MCF 10A (cell line): ENCODE measurements at places on chromosomes 7 and 10. TPM values are rescaled to one million over a fixed set of nuclear protein-coding genes. Genes with fewer than 3 reads are reported as not detected.

- no peaks in the 10 kb centered on the region for H3K4me1 ChIP-seq
- H3K27ac ChIP-seq, result no peak overlapping the region
- no peak overlapping the region for H3K4me3 ChIP-seq
- peaks cover 28% of the 10 kb centered on the region for H3K27me3 ChIP-seq
Observed at GRCh38 chr10:59465088-59465487, 102.7 kb upstream of the FAM13C start.

DNA sequence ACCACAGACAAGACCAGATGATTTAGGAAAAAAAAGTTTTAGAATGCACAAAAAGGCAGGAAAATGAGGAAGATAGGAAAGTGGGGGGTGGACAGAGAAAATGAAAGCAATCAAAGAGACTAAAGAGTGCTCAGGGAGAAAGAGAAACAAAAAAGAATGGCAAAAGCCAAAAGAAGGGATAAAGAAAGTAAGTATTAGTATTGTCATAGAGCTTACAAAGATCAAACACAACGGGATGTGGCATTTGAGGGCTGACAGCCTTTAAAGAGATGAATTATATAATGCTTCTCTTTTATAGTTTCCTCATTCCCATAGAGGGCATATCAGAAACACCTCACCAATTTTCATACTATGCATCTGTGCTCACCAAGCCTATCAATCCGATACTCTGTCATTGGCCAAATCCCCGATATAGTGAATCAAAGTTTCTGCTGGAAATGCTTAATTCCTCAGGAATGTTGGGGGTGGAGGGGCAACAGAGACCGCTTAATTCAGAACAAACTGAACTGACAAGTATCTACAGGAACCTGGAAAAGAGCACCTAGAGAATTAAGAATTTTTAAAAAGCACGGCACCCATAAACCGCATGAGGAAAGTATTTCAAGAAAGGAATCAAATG, 2.7 kb downstream of the COG5 start:
- H3K27ac ChIP-seq, result peak overlapping the region; percentile 24
- peak overlapping the region; percentile 75 for H3K4me3 ChIP-seq
- H3K27me3 ChIP-seq, result no peaks in the 10 kb centered on the region
- peak; percentile 1 for DNase-seq

GRCh38 chr7:75979759-75980429, 14.5 kb downstream of the TMEM120A start:
- H3K27ac ChIP-seq, result no peak overlapping the region
- DNase-seq, result no peak
- H3K36me3 ChIP-seq, result peaks cover 35% of the 10 kb centered on the region
- H3K27me3 ChIP-seq, result no peaks in the 10 kb centered on the region

DNA sequence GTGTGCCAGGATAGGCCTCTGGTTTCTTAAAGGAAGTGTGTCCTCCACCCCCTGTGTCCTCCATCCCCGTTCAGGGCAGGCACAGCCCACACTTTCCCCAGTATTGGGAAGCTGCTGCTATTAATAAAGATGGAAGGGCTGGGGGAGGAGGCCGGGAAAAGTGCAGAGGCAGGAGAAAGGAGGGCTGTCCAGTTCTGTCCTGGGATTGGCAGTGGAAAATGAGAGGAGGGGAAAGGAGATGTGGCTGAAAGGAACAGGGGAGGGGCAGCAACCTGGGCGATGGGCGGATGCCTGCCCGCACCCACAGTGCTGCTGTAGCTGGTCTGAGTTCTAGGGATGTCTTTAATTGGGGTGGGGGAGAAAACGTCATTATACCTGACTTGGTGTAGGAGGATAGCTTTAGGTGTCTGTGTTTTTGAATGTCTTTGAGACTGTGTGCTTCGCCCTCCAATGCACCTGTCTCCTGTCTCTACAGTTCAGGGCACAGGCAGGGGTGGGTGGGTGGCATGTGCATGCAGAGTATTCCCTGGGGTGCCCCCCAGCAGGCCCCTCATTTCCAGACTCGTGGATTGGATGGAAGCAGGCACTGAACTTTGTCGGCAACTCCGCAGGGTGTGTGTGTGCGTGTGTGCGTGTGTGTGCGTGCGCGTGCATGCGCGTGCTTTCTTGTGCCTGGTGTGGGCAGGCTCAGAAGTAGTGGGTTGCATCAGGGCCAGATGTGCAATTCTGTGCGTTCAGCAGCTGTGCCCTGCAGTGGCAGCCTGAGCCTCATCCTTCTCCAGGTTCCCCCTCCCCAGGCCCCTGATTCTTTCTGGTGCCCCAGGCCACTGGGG, 2.5 kb downstream of the TRIM8 start:
- H3K4me3 ChIP-seq, result peak overlapping the region; percentile 90
- H3K27me3 ChIP-seq, result no peaks in the 10 kb centered on the region
- peaks cover 23% of the 10 kb centered on the region for H3K36me3 ChIP-seq
- H3K4me1 ChIP-seq, result peaks cover 18% of the 10 kb centered on the region

GRCh38 chr7:132580717-132581285, 4.5 kb upstream of the PLXNA4 start:
- H3K36me3 ChIP-seq, result no peaks in the 10 kb centered on the region
- H3K27me3 ChIP-seq, result peaks cover 32% of the 10 kb centered on the region
- H3K4me3 ChIP-seq, result no peak overlapping the region
- H3K4me1 ChIP-seq, result no peaks in the 10 kb centered on the region

DNA sequence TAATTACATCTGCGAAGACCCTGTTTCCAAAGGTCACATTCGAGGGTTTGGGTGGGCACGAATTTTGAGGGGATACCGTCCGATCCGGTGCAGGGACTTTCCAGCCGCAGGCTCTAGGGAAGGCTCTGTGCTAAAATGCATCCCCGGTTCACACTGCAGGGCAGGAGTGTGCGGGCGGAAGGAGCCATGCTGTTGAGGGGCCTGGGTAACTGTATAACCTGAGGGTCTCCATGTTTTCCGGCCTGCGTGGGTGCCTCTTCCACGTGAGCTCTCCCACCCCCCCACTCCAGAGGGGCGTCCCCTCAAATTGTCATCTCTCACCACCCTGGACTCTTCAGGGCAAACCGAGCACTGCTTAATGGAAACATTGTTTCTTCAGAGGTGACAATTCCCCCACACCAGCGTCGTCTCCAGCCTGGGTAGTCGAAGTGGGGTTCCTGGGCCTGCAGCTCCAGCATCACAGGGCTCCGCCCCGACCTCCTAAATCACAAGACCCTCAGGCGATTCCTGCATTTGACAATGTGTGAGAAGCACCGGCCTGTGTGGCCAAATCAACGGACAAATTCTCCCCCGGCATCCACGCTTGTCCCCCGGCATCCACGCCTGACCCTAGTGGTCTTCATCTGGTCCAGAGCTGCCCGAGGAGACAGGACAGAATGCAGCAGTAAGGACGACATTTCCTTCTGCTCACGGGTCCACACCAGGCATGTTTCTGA, 51.2 kb downstream of the FOXL3 start:
- no peak overlapping the region for H3K4me3 ChIP-seq
- H3K27ac ChIP-seq, result no peak overlapping the region
- no peaks in the 10 kb centered on the region for H3K4me1 ChIP-seq
- peaks cover 24% of the 10 kb centered on the region for H3K27me3 ChIP-seq

Gene MYH16
- 0.33 TPM in 1 of 2 replicates, not detected in the other for total RNA-seq

Gene FXYD4
- total RNA-seq, result not detected in 2 replicates
